ENCODE measurements at places on chromosomes 2 and 18. TPM values are rescaled to one million over a fixed set of nuclear protein-coding genes. Genes with fewer than 3 reads are reported as not detected.

Gene VWC2L
- total RNA-seq = not detected

Gene NR4A2
- 25.3 TPM for total RNA-seq

Gene TUBA3E
- not detected for total RNA-seq

Gene MYL1
- total RNA-seq = not detected

Gene SPATA3
- total RNA-seq = not detected

Gene IMPA2
- 12.7 TPM for total RNA-seq

Gene UNC80
- 0.30 TPM for total RNA-seq

Gene MERTK
- 22.7 TPM for total RNA-seq

Gene PKDCC
- 328 TPM for total RNA-seq

Gene DUSP2
- 14.0 TPM for total RNA-seq

Gene ODC1
- total RNA-seq = 80.0 TPM

Gene HOXD10
- 1.3 TPM for total RNA-seq

Gene CD8B
- total RNA-seq = not detected

Gene ZNF532
- 125 TPM for total RNA-seq

Gene CNDP1
- 0.22 TPM for total RNA-seq

Gene CYS1
- 10.5 TPM for total RNA-seq

Measured in tibial nerve (tissue), 4 donors.